AG10803 (cell line): ENCODE measurements at places on chromosomes 7 and 10.

DNA sequence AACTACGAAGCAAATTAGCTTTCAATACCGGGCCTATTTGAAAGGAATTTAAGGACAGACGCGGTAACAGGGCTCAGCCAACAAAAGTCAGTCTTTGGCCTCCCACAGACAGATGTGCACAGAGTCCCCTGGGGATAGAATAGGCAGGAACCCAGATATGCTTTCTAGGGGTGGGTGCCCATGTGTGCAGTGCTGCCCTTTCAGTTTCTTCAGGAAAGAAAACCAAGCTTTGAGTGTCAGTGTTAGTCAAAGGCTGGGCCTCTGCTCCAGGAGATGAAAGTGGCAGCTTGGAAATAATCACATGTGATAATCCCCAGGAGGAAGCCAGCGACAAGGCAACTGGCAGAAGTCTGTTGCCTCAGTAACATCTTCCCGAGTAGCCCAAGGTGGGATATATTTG, 43.8 kb upstream of the CSTF2T start:
- DNase-seq, result peak; percentile 72

DNA sequence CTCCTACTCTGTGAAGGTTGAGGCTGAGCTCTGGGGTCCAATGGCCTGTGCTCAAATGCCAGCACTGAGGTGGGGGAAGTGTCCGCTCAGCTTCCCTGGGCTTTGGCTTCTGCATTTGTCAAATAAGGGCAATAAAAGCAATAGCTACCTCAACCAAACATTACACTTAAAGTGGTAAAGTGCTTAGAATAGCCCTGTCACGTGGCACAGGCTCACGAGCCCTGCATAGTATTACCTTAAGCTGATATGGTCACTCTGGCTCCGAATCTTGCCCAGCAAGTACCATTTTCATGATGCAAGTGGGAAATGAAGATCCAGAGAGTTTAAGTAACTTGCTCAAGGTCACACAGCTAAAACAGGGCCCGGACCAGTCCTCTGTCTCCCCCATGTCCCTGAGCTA, 451.1 kb upstream of the ZMIZ1 start:
- no peak for DNase-seq

GRCh38 chr10:112282086-112282485, 1.1 kb upstream of the TECTB start:
- DNase-seq, result no peak

DNA sequence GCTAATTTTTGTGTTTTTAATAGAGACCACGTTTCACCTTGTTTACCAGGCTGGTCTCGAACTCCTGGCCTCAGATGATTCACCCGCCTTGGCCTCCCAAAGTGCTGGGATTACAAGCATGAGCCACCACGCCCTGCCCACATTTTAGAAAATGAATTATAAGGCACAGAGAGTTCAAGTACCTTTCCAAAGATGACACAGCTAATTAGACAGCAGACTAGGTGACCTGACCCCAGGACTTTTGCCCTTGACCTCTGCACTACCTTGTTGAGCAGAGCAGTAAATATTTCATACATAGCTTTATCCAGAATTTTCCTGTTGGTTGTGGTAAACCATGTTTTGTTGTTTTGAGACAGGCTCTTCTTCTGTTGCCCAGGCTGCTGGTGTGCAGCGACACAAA, 131.3 kb upstream of the KCTD7 start:
- DNase-seq, result no peak

- no peak for DNase-seq
These were observed 15.8 kb downstream of the NAPEPLD start for GRCh38 chr7:103132995-103133688.

DNA sequence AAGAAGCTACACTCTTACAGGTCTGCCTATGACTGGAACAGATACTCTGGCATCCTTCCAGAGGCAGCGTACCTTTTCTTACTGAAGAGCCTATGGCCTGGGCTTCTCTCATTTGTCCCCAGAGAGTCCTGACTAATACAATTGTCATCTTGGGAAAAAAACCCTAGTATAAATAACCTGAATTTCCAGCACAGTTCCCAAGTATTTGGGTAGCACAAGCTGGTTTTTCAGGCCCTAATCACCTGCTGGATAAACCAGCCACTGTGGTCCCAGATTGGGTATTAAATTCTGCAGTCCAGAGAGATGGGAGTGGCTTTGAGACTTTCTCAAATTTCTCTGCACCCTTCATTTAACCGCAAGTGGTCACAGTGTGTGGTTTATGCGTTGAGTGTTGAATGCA, 186.8 kb upstream of the NEBL start:
- DNase-seq, result no peak
